ENCODE measurements at places on chromosomes 16 and 17.
A peak's percentile ranks its signal among the peaks of the same experiment; 100 is the strongest.

GRCh38 chr17:76887802-76888201 lies 19.6 kb downstream of the MGAT5B start:
- no peak for DNase-seq

GRCh38 chr17:73067075-73067474 lies 25.4 kb downstream of the SLC39A11 start:
- DNase-seq = no peak

- DNase-seq = no peak
Measured at GRCh38 chr16:78620291-78620690, 520.8 kb downstream of the WWOX start.

DNA sequence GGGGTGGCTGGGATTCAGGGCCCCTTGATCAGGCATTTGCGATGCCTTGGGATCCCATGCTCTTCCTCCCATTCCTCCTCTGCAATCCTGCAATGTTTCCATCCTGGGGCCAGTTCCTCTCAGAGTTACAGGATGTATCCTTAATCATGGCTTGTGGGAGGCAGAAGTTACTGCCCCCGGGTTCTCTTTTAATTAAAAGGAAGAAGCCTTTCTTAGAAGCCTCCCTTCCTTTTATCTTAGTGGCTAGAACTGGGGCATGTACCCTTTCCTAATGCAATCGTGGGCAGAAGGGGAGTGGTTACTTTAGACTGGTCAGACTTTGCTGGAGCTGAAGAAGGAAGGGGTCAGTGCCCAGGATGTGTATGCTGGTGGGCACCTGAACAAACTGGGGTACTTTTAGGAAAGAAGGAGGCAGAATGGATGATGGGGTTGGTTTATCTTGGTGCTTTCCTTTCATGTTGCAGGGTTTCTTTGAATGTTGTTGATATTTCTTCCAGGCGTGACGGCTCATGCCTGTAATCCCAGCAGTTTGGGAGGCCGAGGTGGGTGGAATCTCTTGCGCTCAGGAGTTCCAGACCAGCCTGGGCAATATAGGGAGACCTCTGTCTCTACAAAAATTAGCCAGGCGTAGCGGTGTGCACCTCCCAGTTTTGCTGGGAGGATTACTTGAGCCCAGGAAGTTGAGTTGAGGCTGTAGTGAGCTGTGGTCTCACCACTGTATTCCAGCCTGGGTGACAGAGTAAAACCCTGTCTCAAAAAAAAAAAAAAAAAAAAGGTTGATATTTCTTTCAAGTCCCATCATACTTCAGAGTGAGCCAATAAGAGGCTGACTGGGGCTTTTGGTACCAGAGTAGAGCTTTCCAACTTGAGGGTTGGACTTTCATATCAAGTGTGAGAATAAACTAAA lies 13.2 kb upstream of the SPN start:
- DNase-seq = no peak

GRCh38 chr16:81198635-81199034 lies 39.9 kb upstream of the BCO1 start:
- no peak for DNase-seq

- no peak for DNase-seq
Measured at GRCh38 chr16:3610698-3611145, 684 bp downstream of the SLX4 start.

GRCh38 chr16:87853411-87854052 lies 15.8 kb downstream of the SLC7A5 start:
- DNase-seq = peak; percentile 75

DNA sequence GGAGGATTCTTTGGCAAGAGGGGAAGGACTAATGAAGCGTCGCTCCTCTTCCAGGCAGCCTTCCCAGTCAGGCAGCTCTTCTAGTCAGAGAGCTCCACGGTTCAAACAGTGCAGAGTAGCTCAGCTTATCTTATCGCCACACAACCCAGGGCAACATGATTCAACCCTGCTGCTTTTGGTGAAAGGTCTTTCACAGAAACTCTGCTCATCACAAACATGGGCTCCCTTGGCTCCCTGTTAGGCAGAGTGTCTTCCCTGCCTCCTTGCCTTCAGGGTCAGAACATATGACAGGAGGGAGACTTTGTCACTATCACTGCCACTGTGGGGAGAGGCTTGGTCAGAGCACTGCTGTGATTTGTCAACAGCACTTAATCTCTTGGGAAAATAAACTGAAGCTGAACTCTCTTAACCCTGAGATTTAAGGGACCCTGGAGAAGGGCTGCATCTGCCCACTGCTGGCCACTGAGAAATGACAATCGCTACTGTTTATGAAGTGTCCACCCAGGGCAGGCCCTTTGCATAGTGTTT lies 6.9 kb upstream of the SLC13A2 start:
- no peak for DNase-seq

All from stimulated activated CD4-positive, alpha-beta T cell treated with anti-CD3 and anti-CD28 coated beads, Interleukin-4, amount 100 ng/mL, for 4 hours (primary cell).